ENCODE measurements at places on chromosomes 3 and 15.

GRCh38 chr3:143165211-143165610 is 45.6 kb downstream of the CHST2 start:
- no peak for DNase-seq

DNA sequence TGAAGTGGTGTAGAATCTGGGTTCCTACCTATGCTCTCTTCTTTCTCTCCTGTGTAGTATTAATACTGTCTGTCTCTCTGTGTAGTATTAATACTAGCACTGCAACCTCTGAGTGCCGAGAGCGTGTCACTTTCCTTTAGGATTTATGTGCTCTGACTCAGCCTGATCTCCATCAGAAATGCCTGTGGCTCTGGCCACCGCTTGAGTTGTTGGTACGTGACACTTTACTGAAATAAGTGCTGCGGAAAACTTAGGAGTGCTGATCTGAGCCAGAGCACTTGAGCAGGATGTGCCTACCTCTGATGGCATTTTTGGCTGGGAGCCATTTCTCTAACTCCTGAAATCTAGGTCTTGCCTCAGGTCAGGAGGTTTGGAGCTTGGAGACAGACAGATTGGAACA is 807.4 kb downstream of the SQOR start:
- no peak for DNase-seq

GRCh38 chr3:126452213-126452612 is 23.5 kb downstream of the ZXDC start:
- no peak for DNase-seq

- DNase-seq: no peak
These were observed 112.8 kb upstream of the TLE3 start for GRCh38 chr15:70210528-70210927.

DNA sequence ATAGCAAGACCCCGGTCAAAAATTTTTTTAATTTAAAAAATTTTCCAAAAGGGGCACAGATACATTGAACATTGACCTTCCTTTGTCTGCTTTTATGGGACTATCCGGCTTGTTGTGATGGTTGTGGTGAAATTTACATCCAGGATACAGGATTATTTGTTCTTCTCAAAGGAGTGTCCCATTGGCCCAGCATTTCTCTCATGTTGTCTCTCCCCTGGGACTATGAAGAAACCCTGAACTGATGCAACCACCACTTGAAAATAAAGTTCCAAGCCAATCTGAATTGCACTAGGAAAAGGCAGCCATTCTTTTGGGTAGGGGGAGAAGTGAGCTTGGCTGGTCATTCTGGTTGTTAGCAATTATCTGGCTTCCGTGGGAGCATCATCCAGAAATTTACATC is 58.4 kb downstream of the PPARG start:
- DNase-seq: no peak

- DNase-seq: no peak
These were observed 113.8 kb upstream of the RAD18 start for GRCh38 chr3:9077029-9077428.

- DNase-seq: no peak
These were observed 125.5 kb upstream of the FRMD4B start for GRCh38 chr3:69511361-69511760.

- no peak for DNase-seq
These were observed 93.7 kb upstream of the UBE3A start for GRCh38 chr15:25532269-25533140.

- DNase-seq: no peak
These were observed 292.1 kb downstream of the LPP start for GRCh38 chr3:188446014-188446413.

DNA sequence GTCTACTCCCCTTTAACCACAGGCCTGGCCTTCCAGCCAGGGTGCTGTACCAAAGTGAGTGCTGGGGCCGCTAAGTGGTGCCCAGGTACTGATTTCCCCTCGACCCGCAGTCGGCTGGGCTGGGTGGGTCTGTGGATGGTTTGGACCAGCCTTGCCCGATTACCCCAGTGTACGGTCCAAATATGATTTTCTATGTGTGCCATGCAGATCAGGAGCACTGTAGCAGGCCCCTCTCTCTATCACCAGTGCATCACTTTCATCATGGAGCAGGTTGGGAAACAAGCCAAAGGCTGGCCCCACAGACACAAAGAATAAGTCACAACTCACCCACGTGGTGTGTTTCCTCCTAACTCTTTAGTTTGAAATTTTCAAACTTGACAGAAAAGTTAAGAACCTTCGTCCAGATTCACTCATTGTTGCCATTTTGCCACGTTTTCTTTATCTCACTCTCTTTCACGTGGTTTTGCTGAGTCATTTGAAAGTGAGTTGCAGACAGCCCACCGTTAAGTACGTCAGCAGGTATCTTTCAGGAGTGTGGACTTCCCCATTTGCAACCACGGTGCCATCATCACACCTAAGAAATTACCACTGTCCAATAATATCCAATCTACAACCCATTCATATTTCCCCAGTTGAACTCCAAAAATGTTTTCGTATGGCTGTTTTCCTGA is 37.0 kb downstream of the ZNF710 start:
- DNase-seq: peak; percentile 47

- no peak for DNase-seq
These were observed 36.1 kb upstream of the MECOM start for GRCh38 chr3:169699536-169700050.

DNA sequence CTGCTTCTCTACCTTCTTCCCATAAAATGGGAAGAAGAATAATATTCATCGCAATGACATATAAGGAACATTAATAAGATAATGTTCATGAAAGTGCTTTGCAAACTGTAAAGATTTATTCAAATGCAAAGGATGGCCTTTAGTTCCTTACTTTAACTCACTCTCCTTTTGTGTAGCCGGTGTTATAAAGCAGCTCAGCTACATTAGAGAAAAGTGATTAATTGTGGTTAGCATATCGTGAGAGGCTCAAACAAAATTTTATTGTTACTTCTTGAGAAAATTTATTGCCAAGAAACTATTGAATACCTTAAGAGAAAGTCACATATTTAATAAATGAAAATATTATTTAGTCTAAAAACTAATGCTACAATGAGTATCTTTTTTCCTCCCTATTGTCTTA is 250.7 kb upstream of the NR2E3 start:
- no peak for DNase-seq

DNA sequence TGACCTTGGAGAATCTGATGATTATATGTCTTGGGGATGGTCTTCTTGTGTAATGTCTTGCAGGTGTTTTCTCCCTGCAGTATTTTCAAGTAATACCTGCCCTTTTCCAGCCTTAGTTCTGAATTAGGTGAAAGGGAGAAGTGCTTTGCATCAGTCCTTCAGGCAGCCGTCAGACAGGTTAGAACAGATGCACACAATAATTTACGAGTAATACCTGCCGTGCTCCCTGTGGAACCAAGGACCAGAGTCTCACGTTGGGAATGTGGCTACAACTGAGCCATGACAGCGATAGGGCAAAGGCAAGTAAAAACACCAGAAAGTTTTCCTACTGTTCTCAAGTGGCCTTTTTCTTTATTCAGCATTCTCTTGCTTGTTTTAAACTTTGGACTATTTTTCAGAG is 69.1 kb downstream of the CHCHD6 start:
- DNase-seq: no peak

DNA sequence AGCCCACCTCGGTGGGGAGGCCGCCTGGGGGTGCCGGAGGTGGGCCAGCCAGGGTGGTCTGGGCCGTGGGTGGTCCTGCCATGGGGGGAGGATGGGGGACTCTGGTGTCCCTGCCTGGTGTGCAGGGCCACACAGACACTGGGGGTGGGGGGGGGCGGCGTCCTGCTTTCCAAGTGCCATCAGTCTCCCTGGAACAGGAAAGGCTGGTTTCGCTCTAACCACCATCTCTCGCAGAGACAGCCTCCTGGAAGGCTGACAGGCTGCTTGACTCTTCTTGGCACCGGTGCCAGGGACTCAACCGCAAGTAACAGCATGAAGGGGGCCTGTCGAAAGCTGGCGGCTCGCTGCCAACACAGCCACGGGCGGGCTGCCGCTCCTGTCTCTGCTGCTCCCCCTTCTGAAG is 40.3 kb downstream of the RGMA start:
- no peak for DNase-seq

DNA sequence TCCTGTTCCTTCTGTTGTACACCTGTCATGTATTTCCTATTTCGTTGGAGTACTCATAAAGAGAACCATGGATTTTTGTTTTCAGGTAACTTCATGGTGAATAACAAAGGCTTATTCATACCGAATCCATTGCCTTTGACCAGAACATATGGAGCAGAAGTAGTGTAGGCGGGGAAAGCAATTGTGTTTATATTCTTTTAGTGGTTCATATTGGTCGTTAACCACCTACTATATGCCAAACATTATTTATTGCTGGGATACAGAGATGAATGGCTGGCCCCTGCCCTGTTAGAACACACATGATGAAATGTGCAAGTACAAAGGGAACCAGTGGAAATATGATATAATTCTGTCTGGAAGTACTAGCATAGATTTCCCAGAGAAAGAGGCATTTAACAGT is 9.8 kb downstream of the RPUSD2 start:
- no peak for DNase-seq

DNA sequence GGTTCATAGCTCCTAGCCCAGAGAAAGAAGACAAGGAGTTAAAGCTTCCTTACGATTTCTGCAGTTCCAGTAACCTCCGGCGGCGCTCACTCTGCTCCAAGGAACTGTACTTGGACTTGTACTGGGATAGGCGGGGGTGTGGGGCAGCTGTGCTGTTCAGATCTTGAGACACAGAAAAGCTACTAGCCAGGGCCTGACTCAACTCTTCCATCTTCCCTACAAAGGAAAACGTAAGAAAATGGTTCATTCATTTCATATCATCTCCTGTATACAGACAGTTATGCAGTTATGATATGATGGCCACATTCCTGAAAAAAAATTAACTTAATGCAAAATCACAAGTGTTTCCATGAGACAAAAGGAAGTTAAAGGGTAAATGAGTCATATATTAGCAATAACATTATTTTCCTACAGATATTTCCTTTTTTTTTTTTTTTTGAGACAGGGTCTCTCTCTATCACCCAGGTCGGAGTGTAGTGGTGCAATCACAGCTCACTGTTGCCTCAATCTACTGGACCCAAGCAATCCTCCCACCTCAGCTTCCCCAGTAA is 4.6 kb downstream of the SNUPN start:
- no peak for DNase-seq

DNA sequence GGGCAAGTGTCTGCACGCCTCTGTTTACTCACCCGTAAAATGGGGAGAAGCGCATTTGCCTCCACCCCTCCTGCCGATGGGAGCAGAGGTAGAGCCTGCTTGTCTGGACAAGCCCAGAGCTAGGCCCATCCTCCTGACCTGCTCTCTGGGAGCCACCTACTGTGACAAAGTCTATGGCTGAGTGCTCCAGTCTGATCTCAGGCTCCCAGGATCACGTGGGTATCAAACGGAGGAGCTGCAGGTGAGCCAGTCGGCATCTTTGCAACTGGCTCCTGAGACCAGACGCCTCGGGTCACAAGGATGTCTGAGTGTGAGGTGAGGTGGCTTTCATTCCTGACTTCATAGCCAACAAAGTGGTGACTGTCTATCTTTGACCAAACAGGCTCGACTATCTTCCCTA is 2.1 kb upstream of the ALDH1A3 start:
- no peak for DNase-seq

- no peak for DNase-seq
These were observed 97.9 kb upstream of the STT3B start for GRCh38 chr3:31434819-31435218.

DNA sequence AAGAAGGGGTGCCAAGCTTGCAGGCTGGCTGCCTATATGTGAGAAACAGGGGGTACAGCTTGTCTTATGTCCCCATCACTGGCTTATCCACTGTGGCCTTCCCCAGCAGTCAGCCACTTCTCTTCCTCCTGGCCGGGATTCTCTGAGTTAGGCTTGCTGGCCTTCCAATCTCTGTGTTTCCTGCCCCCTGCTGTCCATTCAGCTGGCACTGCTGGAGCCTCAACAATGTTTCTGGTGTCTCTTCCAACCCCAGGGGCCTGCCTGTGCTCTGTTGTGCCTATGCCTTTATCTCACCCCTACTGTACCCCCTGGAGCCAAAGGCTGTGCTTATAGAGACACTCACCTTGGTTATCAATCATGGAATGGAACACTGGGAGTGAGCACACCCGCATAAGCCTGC is 36.5 kb downstream of the ANAPC13 start:
- DNase-seq: no peak

DNA sequence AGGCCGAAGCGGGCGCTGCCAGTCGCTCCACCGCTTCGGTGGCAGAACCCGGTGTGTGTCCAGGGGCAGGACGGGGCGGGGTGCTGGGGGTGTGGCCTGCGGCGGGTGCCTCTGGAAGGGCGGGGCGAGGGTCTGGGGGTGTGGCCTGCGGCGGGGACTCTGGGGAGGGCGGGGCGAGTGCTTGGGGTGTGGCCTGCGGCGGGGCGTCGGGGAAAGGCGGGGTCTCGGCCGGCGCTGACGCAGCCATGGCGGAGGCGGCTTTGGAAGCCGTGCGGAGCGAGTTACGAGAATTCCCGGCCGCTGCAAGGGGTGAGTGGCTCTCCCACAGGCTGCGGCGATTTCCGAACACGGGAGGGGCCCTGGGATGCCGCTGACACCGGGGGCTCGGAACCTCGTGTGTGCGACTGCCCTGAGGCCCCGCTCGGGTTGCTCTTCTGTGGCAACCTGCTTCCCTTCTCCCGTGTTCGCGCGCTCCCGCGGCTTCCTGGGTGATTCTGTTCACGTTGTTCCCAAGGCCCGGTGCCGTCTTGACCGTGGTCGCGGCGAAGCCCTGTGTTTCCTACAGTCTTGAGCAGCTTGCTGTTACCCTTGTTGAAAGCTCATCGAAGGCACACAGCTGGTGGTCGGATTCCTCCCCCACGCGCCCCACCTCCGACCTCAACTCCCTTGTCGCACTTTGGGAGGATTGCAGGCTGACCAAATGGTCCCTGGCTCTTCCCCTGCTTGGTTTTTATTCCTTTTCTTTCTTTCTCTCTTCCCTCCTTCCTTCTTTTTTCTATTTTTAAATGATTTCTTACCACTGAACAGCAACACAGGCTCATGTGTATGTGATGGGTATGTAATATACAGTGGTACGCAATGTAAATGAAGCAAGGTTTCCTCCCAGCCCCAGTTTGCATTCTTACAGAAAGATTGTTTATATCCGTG is at the start of gene JMJD7:
Gene JMJD7 (plus strand): TSS at position 213 of the 927 bp plus-strand sequence. CDS start 33 bp downstream, at position 246.
- peak; percentile 87 for DNase-seq

- no peak for DNase-seq
These were observed 25.3 kb downstream of the ACSBG1 start for GRCh38 chr15:78208887-78209645.

- no peak for DNase-seq
These were observed 183.5 kb upstream of the NSMCE3 start for GRCh38 chr15:29452881-29453731.

GRCh38 chr3:190238871-190239270 is 83.4 kb downstream of the CLDN1 start:
- DNase-seq: no peak

Data from stimulated activated CD8-positive, alpha-beta memory T cell treated with anti-CD3 and anti-CD28 coated beads, Interleukin-15, amount 100 ng/mL, for 48 hours (primary cell).